ENCODE measurements at places on chromosomes 1 and 21.

GRCh38 chr1:25243907-25244306 is 3.3 kb downstream of the RSRP1 start:
- no peak for DNase-seq

DNA sequence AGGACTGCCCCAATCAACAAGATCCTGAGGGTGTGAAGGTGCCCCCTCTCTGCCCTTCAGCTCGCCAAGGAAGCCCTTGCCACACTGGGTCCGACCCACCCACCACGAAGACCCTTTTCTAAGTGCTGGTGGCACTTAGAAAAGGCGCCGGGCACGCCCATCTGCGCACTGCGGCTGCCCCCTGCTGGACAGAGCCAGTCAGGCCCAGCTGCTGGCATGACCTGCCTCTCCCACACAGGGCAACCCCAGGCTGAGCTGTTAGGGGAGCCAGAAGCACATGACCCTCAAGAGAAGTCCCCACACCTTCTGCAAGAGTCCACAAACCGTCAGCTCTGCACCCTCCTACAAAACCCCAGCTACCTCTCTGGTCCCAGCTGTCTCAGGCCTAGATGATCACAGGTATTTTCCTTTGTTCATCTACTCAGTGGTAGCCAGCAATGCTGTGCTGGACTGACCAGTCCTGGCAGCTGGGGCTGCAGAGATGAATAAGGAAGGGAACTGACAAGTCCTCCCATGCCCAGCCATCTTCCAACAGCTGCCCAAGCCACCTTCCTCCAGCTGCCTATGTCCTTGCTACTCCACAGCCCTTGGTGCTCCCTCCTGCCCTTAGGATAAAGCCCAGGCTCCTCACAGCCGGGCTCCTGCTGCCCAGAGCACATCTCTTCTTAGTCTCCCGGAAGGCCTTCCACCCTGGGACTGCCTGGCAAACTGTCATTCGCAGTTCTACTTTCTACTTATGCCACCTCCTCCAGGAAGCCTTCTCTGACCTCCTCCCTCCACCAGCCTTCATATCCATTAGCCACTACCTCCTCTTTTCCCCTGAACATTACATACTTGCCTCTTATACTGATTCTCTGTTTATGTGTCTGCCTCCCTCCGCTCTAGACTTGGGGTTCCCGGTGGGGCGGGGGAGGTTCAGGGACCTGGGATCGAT is 39.8 kb upstream of the ZC3H12A start:
- peak; percentile 62 for DNase-seq

GRCh38 chr1:28631713-28632112 is 11.2 kb downstream of the TAF12 start:
- no peak for DNase-seq

GRCh38 chr1:205693421-205693991 is 13.2 kb upstream of the SLC45A3 start:
- no peak for DNase-seq

GRCh38 chr1:183089025-183089639 is 65.9 kb downstream of the LAMC1 start:
- no peak for DNase-seq

DNA sequence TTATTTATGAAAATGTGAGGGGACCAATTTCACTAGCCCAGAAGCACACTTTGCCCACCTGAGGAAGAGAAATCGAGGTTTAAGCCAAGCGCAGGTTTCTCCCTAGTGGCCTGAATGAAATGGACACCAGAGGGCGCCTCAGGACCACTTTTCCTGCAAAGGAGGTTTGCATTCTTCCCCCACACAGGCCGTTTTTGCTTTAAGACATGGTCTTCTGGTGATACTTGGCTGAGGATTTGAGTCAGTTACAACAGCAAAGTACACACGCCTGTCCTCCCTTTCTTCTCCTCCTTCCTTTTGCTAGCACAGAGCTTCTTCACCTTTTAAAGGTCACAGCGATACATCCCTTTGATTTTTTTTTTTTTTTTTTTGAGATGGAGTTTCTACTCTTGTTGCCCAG is 5.4 kb downstream of the PLA2G2E start:
- peak; percentile 89 for DNase-seq

- DNase-seq: no peak
These were observed 28.6 kb downstream of the COL6A1 start for GRCh38 chr21:46009951-46010705.

- no peak for DNase-seq
These were observed 1943.0 kb downstream of the MRPL39 start for GRCh38 chr21:23664193-23664694.

- peak; percentile 57 for DNase-seq
These were observed 99.1 kb downstream of the MT1HL1 start for GRCh38 chr1:236904892-236905741.

DNA sequence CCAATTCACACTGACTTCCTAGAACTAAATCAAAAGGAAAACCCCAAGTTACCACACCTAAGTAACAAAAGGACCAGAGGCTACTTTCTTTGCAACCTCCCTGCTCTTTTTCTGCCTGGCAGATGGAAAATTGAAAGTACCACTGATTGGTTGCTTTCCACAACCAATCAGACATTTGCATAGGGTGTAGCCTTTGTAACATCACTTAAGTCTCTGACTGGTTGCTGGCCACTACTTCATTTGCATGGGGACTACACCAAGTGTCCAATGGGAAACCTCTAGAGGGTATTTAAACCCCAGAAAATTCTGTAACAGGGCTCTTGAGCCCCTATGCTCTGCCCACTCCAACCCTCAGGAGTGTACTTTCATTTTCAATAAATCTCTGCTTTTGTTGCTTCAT is 365.0 kb downstream of the LTN1 start:
- no peak for DNase-seq

GRCh38 chr1:63624911-63625310 is 31.7 kb downstream of the PGM1 start:
- DNase-seq: peak; percentile 22

- DNase-seq: no peak
These were observed 462.0 kb downstream of the RPS6KC1 start for GRCh38 chr1:213513006-213513405.

GRCh38 chr1:18285538-18285924 is 177.9 kb downstream of the IGSF21 start:
- no peak for DNase-seq

GRCh38 chr1:203425663-203425975 is 50.0 kb upstream of the PRELP start:
- no peak for DNase-seq
